ENCODE measurements at places on chromosomes 7 and 10. TPM values are rescaled to one million over a fixed set of nuclear protein-coding genes. Genes with fewer than 3 reads are reported as not detected.

Gene SCART1
- 0.44 TPM for total RNA-seq

Gene WAPL
- total RNA-seq, result 33.5 TPM

Gene SYT15B
- total RNA-seq, result not detected

Gene C7orf57
- 0.85 TPM for total RNA-seq

Gene PRLHR
- total RNA-seq, result not detected

Gene CCDC7
- 2.7 TPM for total RNA-seq

Gene ZDHHC16
- 36.0 TPM for total RNA-seq

- DNase-seq, result peak; percentile 66
Measured at GRCh38 chr10:95363303-95363912, 72.6 kb upstream of the PDLIM1 start.

DNA sequence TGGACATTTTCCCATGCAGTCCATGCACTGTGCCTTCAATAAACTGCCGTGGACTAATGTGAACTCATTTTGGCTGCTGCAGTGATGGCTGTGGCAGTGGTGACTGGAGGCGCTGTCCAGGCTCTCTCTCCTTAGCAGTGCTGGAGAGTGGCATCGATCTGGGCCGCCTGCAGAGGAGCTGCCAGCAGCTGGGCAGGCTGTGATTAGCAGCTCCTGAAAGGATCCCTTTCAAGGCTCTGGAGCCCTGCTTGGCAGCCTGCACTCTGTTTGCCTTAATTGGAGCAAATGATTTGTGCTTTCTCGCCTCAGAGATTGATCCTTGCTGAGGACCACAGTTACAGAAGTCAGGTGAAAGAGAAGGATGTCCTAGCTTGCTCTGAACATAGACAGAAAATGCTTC lies 130.1 kb upstream of the VWC2 start:
- DNase-seq, result no peak

DNA sequence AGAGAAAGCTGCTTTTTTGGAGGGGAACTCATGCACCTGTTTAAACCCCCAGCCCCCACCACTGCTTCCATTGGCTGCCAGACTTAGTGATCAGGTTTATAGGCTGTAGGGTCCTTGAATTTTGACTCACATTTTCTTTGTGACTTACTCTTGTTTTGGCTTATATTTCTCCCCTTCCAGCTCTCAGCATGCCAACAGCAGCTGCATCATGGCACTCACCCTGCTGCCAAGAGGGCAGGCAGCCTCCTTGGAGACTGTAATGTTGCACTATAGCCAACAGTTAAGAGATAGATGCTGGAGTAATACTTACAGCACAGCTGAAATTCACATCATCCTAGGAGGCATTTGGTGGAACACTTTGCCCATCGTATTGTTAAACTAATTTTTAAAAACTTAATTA lies 98.0 kb upstream of the GLCCI1 start:
- DNase-seq, result no peak

DNA sequence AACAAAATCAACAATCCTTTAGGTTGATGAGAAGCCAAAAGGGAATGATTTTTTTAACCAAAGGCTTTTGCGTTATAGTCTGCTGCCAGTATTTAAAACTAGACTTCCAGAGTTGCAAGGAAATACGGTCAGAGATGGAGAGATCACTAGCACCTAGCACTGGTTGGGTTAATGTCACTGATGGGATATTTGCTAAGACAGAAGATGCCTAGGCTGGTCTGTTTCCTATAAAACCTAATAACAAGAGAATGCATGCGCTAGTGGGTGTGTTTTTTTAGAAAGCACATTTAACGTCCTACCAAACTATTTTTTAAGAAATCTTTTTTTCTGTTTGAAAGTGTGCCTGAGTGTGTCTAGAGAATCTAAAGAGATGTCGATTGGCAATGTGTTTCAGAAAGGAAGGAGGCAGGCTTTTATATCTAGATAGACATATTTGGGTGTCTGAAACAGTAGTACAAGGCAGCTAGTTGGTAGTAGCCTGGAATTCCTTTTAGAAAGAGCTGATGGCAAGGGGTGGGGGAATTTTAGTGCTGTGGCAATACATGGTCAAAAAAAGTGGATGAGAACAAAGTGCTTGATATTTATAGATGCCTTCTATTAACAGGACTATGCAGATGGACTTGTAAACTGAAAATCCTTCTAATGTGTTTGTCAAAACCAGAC lies 863 bp downstream of the CALD1 start:
- no peak for DNase-seq

- no peak for DNase-seq
Measured at GRCh38 chr7:102272917-102273748, 13.5 kb upstream of the SH2B2 start.

GRCh38 chr10:17256627-17257026 lies 28.6 kb downstream of the VIM start:
- no peak for DNase-seq

DNA sequence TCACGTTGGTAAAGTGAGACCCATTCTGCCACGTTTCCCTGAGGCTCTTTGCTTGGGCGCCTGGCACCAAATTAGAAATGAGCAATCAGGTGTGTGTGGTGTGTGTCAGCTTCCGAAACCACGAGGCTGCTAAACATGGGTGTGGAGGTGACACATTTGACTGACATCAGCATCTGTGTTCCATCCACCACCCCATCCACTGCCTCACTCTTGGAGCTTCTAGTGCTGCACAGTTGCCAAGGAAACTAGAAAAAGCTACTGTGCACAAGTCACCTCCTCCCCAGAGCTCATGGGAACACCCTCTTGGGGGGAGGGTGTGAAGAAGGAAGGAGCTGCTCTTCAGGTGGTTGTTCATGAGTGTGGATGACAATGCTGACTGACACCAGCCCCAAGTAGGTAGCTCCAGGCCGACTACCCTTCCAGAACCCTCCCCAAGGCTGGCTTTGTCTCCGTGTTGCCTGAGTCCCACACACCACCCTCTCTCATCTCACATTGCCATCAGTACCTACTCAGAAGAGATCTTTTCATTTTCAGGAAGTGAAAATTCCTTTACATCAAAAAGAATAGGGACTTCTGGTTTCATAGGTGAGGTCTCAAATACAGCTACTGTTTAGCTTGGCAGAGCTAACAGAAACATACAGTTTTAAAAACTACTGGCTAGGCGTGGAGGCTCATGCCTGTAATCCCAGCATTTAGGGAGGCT lies 152.2 kb downstream of the TMEM178B start:
- no peak for DNase-seq

- peak; percentile 46 for DNase-seq
Measured at GRCh38 chr10:48439581-48440041, 133.1 kb downstream of the MAPK8 start.

GRCh38 chr7:26441002-26441521 lies 149.4 kb downstream of the SNX10 start:
- DNase-seq, result no peak

GRCh38 chr7:139893461-139893860 lies 64.4 kb downstream of the TBXAS1 start:
- DNase-seq, result no peak

- DNase-seq, result no peak
Measured at GRCh38 chr10:48811917-48812316, 127.2 kb downstream of the WDFY4 start.

- DNase-seq, result no peak
Measured at GRCh38 chr10:116712519-116712918, 29.8 kb downstream of the HSPA12A start.

DNA sequence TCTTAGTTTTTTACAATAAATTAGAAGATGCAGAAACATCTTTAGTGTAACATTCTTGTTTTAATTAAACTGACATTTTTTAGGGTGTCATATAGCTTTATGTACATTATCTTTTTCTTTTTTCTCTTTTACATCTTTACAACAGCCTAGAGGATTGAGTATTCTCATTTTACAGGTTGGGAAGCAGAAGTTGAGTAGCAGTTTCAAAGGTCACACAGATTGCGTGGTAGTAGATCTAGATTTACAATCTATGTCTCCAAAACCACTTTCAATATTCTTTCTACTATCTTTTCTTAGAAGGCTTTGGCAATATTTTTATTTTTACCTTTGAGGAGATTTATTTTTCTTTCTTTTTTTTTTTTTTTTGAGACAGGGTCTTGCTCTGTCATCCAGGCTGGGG lies 18.7 kb upstream of the MCU start:
- DNase-seq, result no peak

- no peak for DNase-seq
Measured at GRCh38 chr10:131078131-131078881, 233.2 kb downstream of the TCERG1L start.

- DNase-seq, result no peak
Measured at GRCh38 chr10:32104181-32104580, 48.0 kb upstream of the KIF5B start.

GRCh38 chr7:70641882-70642281 lies 490.1 kb upstream of the GALNT17 start:
- no peak for DNase-seq
